GM06990 (cell line): ENCODE measurements at places on chromosomes 1 and 21.

DNA sequence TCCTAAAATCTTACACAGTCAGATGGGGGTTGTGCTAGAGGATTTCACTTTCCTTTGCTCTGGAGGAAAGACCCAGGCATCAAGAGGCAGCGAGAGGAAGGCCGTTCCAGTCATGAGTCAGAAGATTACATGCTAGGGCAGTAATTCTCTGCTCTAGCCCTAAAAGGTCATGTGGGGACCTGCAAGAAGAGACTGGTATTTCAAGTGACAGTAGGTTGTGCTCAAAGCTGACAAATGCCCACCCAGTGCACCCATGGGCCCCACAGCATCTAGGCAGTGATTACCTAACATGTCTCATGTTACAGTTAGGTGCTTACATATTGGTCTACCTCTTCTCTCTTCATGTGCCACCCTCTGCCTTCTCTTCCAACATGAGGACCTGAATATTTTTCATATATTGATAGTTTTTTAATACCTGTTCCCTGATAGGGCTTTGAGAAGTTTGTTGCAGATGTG, 99.7 kb upstream of the BEND5 start:
- no peak for DNase-seq

- DNase-seq: no peak
Observed at GRCh38 chr1:223225481-223225880, 82.4 kb upstream of the TLR5 start.

DNA sequence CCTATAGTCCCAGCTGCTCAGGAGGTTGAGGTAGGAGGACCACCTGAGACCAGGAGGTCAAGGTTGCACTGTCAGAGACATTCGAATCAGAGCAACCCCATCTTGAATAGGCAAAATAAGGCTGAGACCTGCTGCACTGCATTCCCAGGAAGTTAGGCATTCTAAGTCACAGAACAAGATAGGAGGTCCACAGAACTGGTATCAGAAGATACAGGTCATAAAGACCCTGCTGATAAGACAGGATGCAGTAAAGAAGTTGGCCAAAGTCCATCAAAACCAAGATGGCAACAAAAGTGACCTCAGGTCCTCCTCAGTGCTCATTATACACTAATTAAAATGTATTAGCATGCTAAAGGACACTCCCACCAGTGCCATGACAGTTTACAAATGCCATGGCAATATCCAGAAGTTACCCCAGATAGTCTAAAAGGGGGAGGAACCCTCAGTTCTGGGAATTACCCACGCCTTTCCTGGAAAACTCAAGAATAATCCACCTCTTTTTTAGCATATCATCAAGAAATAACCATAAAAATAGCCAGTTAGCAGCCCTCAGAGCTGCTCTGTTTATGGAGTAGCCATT, 65.2 kb upstream of the KLHDC7A start:
- DNase-seq: no peak

GRCh38 chr1:53860967-53861411, 22.9 kb upstream of the NDC1 start:
- DNase-seq: no peak

DNA sequence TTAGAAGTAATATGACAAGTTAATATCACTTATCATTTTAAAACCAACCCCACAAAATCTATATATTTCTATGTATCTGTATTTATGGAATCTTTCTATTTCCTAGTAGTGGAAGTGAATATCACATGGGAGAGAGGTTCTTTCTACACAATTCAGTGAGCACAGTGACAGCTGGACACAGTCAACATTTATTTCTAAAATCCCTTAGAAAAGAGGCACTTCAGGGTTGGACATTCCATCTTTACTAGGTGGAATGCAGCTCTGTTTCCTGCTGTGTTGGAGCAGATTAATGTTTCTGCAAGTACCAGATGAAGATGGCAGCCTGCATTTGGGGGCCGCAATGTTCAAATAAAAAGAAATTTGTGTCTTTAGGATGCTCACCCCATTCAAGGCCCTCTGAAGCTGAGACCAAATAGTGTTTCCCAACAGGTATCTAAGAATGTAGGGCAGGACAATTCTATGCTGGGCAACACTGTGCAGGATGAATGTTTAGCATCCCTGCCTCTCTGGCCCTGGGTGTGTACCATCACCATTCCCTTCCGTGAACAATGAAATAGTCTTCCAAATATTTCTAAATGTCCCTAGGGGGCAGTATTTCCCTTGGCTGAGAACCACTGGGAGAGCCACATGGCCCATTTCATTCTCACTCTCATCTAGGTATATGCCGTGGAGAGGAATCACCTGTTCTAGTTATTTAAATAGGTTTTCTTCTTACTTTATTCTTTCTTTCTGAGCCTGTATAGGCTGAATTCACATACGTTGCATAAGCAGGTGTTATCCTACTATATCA, 394.8 kb downstream of the PRDM2 start:
- no peak for DNase-seq

DNA sequence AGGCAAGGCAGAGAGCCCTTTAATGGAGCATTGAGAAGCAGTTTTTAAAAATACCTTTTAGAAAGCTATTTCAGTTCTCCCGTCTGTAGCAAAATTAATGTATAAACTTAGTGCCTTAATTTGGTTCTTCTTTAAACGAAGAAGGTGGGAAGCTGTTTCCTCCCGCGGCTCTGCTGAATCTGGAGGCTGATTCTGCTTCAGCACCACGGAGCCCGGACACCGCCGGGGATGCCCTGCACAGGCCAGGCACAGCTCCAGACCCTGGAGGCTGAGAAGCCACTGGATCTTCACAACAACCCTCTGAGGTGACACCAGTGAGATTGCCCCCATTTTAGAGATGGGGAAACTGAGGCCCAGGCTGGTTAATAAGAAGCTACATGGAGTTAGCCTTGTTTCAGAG, 175.8 kb upstream of the VAMP3 start:
- no peak for DNase-seq
